ENCODE measurements at places on chromosomes 7 and 10.

GRCh38 chr10:117370205-117370604 lies 5.0 kb downstream of the PDZD8 start:
- no peak for DNase-seq

GRCh38 chr10:79136236-79137005 lies 67.7 kb downstream of the ZMIZ1 start:
- DNase-seq, result no peak

GRCh38 chr10:60282771-60283353 lies 106.8 kb downstream of the ANK3 start:
- peak; percentile 20 for DNase-seq

- DNase-seq, result no peak
Observed at GRCh38 chr7:29914180-29914579, 75.4 kb downstream of the SCRN1 start.

DNA sequence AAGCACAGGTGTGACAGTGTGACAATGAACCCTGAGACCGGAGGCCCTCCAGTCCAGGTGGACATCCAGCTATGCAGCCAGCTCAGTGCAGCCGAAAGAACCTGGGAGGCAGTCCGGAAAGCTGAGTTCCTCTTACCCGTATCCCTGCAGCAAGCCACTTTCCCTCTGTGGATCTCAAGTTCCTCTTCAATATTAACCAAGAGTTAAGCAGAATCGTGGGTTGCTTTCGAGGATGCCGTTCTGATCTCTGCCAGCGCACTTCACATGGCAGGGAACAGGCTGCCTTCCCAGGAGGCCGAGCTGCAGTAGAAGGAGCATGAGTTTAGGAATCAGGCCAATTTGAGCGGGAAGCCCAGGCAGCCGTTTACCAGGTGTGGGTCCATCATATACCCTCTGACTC lies 591.6 kb downstream of the SDK1 start:
- DNase-seq, result no peak

GRCh38 chr10:122085423-122085911 lies 96.5 kb downstream of the TACC2 start:
- DNase-seq, result no peak

GRCh38 chr7:151934584-151934983 lies 21.7 kb upstream of the GALNTL5 start:
- no peak for DNase-seq

GRCh38 chr7:149014309-149014708 lies 14.0 kb downstream of the PDIA4 start:
- no peak for DNase-seq

DNA sequence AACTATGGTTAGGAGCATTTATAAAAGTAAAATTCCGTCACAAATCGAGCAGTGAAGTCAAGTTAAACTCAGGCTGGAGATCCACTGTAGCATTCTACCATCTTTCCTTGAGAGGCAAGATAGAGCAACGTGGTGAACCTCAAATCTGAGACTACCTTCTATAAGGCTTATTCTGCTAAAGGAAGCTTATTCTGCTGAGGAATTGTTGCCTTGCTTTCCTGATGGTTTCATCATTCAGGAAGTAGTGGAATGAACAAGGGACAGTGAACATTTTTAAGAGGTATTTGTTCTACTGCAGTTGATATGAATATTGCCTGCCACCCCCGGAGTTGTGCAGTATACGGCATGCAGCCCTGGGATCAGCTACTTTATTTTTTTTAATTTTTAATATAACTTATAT lies 170.8 kb downstream of the VPS50 start:
- no peak for DNase-seq

GRCh38 chr7:129091484-129092002 lies 36.6 kb upstream of the TNPO3 start:
- DNase-seq, result peak; percentile 85

DNA sequence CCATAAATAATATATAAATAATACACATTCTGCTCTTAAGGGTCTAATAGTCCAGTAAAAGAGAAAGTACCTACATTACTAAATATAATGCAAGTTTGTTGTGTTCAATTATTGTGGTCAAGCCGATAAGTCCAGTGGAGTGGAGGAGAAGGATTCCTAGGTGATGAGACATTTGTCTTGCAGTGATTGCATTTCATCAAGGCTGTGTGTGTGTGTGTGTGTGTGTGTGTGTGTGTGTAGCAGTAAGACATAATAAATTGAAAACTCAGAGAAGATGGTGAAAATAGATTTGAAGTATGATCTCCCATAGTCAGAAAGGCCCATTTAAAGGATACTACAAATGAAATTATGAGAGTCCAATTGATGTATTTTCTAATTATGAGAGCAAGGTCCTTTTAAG lies 192.5 kb upstream of the SEMA3C start:
- DNase-seq, result peak; percentile 76

GRCh38 chr10:98340261-98340939 lies 72.4 kb upstream of the LOXL4 start:
- no peak for DNase-seq

DNA sequence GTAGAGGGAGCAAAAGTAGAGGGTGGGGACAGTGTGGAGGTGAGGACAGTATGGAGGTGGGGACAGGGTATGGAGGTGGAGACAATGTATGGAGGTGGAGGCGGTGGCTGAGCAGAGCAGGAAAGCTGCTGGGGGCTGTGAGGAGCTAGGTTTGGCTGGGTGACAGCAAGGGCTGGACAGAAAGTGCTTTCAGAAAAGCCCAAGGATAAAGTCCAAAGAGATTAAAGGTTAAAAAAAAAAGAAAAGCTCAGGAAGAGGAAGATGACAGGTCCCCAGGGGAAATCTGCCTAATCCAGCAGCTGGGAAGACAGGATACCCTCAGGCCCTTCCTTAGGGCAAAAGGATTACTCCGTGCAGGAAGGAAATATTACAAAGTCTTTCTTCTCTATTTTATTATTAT lies 32.1 kb upstream of the PFKFB3 start:
- DNase-seq, result no peak

GRCh38 chr10:101052285-101052684 lies 9.5 kb upstream of the KAZALD1 start:
- DNase-seq, result peak; percentile 68

GRCh38 chr7:115637128-115637527 lies 393.4 kb downstream of the TFEC start:
- no peak for DNase-seq

- DNase-seq, result no peak
Observed at GRCh38 chr10:3769556-3769955, 15.5 kb downstream of the KLF6 start.

GRCh38 chr10:62127975-62128374 lies 140.7 kb downstream of the RTKN2 start:
- no peak for DNase-seq

DNA sequence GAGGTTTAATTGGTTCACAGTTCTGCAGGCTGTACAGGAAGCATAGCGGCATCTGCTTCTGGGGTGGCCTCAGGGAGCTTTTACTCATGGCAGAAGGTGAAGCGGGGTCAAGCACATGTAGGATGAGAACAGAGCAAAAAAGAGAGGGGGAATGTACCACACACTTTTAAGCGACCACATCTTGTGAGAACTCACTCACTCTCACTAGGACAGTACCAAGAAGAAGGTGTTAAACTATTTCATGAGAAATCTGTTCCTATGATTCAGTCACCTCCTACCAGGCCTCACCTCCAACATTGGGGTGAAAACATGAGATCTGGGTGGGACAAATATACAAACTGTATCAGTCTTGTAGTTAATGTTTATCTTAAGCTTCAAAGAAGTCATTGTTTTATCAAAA lies 174.7 kb downstream of the GNAI1 start:
- no peak for DNase-seq

DNA sequence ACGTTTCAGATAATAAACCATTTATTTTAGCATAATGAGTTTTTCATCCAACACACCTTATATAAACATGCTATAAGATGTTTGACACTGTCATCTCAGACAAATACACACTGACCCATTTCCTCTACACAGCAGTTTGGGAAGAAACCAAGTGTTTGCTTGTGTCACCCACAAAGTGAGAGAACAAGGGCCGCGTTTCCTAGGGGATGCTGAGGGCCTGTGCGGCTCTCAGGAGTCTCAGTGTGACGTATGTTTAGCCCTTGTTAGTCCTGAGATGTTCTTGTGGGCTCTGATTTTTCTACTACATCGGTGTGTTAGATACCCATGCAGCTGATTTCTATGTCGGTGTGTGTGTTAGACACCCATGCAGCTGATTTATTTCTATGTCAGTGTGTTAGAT lies 266.3 kb downstream of the DIP2C start:
- DNase-seq, result no peak

GRCh38 chr10:87608756-87609155 lies 50.9 kb upstream of the PAPSS2 start:
- DNase-seq, result no peak

GRCh38 chr7:31850601-31851000 lies 163.6 kb downstream of the PPP1R17 start:
- DNase-seq, result no peak

- no peak for DNase-seq
Observed at GRCh38 chr10:115214829-115215228, 121.7 kb downstream of the ATRNL1 start.

DNA sequence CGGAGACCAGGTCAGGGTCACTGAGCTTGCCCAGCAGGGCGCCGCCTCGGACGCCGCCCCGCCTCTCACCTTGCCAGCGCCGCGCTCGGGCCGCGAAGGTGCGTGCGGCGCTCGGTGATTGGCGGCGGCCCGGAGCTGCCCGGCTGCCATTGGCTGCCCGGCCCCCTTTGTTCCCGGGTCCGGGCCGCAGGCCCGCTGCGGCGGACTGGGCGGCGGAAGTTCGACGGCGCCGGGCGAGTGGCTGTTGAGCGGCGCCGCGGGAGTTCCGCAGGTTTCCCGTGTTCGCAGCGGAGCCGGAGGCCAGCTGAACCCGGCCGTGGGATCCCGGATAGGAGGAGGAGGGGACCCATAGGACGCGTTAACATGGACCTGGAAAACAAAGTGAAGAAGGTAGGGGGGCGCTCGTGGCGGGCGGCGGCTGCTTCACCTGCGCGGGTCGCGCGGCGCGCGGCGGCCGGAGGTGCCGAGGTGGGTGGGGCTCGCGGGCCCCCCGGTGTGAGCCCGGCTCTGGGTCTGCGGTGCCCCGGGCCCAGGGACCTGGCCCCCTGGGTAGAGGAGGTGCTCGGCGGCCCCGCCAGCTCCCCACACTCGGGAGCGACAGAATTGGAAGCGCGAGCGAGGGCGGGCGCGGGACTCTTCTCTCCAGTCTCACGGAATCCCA lies at the start of gene TES:
Gene TES (plus strand): TSS at position 195 of the 661 bp plus-strand sequence. CDS start 169 bp downstream, at position 364.
- peak; percentile 44 for DNase-seq

- DNase-seq, result no peak
Observed at GRCh38 chr10:131451407-131452015, 140.0 kb upstream of the TCERG1L start.

- DNase-seq, result no peak
Observed at GRCh38 chr10:62843600-62843999, 27.4 kb upstream of the EGR2 start.

GRCh38 chr7:117322741-117323304 lies at the start of gene WNT2:
TSS of gene WNT2 (minus strand) at chr7:117323058. CDS start at chr7:117322989, 69 bp downstream.
- peak; percentile 3 for DNase-seq

DNA sequence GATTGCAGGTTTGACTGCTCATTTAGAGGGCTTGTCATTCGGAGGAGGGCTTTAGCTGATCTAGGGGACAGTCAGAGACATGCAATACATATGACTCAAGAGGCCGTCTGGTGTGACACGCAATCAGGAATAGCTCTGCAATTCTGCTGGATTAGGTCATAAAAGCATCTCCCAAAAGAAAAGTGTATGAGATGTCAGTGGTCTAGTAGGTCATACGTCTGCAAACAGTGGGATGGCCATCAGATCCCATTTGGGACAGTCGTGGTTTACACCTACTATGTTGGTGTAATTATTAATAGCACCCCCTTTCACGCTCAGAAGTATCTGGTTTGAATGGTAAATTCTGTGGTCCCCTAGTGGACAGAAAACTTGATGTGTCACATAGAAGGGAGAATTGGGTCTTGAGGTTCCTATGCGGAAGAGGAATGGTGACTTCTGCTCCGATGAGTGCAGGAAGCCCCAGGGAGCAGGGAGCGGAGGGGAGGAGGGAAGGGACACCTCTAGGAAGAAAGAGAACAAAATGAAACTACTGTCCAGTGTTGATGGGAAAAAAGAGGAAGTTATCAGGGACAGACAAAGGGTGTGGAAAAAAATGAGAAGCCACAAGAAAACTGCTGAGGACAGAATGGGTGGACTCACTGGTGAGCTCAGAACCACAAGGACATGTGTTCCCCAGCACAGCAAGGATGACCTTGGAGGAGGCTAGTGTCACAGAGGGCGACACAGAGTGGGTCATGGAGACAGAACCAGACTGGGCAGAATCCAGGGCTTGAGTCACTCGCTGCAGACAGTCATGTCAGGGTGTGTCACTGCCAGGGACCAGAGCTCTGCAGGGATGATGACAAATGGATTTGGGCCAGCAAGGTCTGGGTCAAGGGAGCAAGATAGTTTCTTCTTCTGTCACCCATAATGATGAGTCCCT lies 59.9 kb downstream of the MAP3K8 start:
- peak; percentile 73 for DNase-seq

- no peak for DNase-seq
Observed at GRCh38 chr10:69055241-69055640, 32.7 kb upstream of the SRGN start.

DNA sequence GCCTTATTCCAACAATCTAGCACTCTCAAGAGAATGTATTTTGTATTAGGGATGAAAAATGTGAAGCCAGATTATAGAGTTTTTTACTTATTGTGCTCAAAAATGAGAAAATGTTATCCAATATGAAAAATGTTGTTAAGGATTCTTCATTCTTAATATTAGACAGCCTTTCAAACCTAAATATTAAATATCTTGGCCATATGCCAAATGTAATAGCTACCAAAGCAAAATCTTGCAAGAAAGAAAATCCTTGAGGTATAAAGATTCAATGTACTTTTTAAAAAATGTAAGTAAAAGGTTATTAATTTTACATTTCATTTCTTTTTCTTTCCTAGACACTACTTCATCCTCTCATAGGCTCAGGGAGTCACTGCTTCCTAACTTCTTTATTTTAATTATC lies 33.4 kb downstream of the MET start:
- no peak for DNase-seq

- no peak for DNase-seq
Observed at GRCh38 chr7:130273081-130273932, 6.6 kb downstream of the CPA2 start.

DNA sequence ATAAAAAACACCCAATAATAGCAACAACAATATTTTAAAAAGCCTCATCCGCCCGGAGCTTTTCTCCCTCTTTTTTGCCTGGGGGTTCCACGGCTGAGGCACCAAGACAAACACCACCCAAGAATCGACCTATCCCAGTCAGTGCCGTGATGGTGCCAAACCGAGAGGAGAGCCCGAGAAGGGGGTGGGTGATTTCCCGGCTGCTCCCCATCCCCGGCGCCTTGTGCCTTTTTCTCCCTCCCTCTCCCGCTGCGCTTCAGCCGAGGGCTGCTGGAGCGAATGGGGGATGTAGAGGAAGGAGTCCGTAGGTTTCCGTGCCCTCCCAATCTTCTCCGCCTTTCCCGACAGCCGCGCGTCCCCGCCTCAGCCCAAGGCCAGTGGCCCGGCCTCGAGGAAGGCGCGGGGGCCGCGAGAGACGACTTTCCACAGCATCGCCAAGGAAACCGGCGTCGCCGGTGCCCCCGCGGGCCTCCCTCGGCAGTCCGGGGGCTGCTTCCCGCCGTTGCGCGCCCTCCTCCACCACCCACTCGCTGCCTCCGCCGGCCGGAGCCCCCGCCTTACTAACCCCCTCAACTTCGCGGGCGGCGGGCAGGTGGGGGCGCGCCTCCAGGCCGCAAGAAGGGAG lies 1.3 kb downstream of the EGR2 start:
- DNase-seq, result no peak

Data from AG08395 (cell line).